Upper lobe of left lung (tissue), 6 donors: ENCODE measurements at places on chromosomes 3 and 15.
A peak's percentile ranks its signal among the peaks of the same experiment; 100 is the strongest.

- DNase-seq, result no peak
Observed at GRCh38 chr3:77620009-77620408, 580.1 kb downstream of the ROBO2 start.

- no peak for DNase-seq
Observed at GRCh38 chr15:63384906-63385305, 3.3 kb upstream of the CA12 start.

GRCh38 chr15:38085931-38086568 is 151.6 kb downstream of the TMCO5A start:
- no peak for DNase-seq

DNA sequence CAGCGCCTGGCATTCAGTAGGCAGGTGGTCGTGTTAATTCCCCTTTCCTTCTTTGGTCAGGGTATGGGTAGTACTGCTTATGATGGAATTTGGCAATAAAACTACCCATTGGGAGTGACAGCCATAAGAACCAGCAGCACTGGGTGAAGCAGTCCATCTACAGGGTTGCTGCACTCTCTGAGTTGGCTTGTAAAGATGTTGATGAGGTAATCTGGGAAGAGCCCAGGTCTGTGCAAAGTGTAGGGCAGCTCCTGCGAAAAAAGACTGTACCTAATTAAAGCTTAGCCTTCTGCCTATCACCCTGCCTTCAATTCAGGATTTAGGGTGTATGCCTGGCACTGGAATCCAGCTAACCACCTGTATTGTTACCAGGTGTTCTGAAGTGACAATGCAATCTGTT is 4.7 kb upstream of the FETUB start:
- no peak for DNase-seq

DNA sequence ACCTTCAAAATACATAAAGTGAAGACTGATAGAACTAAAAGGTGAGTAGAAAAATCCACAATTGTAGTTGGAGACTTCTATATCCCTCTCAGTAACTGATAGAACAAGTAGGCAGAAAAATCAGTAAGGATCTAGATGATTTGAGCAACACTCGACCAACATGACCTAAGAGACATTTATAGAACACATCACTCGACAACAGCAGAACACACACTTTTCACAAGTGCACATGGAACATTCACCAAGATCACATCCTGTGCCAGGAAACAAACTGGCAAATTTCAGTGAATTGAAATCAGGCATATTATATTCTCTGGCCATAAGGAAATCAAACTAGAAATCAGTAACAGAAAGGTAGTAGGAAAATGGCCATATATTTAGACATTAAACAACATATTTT is 37.1 kb downstream of the LYSMD4 start:
- no peak for DNase-seq

DNA sequence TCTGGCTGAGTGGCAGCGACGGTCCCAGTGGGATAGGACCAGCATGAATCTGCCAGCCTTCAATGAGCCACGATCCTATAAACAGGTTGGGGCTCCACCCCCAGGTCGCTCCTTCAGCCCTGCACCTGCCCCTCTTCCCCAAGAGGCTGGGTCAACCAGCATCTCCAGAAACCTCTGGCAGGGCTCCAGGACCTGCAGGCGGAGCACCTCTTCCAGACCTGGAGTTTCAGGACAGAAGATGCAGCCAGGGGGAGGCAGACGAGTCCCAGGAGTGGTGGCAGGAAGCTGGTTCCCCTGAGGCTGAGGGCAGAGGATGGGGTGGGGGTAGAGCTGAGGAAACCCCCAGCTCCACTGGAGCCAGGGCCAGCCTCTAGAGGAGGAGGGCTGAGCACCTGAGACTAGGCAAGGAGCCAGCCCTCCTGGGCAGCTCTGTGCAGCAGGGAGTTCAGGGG is at the start of gene PLA2G4D:
TSS of gene PLA2G4D (minus strand) at position 51 of the 452 bp plus-strand sequence. CDS start 103 bp downstream, outside the sequence.
- DNase-seq, result peak; percentile 24

DNA sequence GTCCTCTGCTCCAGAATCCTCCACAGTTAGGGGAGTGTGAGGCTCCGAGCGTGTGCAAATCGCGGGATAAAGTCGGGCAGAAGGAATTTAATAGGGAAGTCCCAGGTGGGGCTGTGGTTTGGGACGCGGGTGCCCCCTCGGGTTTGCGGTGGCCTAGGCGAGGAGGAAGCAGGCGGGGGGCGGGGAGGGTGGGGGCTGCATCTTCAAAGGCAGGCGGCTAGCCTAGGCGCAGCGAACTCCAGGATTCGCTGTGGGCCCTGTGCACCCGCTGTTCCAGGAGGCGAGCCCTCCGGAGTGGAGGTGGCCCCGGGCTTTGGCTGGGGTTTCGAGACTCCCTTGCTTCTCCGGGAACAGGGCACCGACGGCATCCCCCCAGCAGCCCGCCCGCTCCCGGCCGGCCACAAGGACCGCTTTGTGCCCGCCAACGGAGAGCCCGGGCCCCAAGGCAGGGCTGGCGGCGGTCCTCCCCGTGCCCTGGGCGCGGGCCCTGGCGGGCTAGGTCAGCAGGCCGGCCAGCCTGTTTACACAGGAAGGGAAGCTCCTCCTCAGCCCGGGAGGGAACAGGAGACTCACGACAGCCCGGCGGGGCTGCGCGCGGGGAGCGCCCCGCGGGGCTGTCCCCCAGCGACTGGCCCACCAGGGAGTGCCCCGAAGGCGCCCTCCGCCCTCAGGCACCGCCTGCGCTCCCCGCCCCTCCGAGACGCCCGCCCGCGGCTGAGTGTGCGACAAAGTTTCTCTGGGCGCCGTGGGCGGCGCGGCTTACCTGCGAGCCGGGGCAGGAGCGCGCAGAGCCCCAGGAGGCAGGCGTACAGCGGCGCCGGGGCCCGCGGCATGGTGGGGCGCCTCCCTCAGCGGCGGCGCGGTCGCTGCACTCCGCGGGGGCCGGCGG is 753 bp downstream of the ITGB5 start:
- DNase-seq, result peak; percentile 64

DNA sequence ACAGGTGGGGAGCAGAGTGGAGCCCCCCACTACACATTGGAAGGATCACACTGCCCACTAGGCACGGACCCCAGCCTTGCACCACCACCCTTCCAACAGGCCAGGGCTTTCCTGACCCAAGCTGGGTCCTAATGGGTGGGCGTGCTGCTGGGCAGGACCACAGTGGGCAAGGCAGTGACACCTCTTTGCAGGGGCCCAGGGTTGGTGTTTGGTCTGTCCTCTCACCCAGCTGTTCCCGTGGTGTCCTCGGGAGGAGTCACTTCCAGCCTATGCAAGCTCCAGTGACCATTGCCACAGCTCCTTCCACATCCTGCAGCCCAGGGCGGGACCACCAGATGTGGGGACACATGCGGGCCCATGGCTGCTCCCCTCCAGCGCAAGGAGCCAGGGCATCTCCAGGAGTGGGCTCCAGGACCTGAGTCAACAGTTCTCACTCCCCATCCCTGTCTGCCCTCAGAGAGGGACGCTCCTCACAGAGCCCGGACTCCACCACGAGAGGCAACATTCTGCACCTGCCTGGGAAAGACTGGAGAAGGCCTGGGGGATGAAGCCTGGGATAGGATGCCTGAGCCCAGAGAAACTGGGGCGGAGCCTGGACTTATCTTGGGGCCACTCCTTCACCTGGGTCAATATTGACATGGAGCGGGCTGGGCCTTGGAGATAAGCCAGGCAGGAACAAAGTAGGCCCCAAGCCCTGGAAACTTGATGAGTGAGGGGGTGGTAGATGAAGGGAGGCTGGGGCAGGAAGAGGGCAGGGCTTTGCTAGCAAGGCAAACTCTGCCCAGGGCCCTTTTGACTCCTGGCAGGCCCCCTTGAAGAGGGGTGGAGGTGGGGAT is 3.9 kb upstream of the VILL start:
- DNase-seq, result no peak

DNA sequence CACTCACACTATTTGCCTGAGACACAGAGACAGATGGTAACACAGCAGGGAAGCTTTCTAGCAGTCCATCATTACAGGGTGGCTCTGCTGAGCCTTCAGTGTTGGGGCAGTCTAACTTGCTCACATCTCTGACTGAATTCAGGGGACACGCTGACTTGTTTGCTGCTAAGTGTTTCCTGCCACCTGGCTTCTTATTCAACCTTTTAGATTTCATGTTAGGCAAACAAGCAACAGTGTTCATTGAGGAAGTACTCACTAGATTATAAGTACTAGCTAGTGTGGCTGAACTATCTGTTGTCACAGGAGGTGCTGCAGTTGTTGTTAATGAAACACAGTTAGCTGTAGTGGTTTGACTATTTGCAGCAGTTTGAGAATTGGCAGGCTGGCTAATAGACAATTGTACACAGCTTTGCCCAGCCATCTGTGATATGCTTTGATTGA is 37.3 kb downstream of the USF3 start:
- DNase-seq, result no peak

GRCh38 chr3:70011582-70011981 is 12.0 kb downstream of the SAMMSON start:
- DNase-seq, result no peak

GRCh38 chr3:173865900-173866498 is 468.5 kb downstream of the NLGN1 start:
- no peak for DNase-seq

DNA sequence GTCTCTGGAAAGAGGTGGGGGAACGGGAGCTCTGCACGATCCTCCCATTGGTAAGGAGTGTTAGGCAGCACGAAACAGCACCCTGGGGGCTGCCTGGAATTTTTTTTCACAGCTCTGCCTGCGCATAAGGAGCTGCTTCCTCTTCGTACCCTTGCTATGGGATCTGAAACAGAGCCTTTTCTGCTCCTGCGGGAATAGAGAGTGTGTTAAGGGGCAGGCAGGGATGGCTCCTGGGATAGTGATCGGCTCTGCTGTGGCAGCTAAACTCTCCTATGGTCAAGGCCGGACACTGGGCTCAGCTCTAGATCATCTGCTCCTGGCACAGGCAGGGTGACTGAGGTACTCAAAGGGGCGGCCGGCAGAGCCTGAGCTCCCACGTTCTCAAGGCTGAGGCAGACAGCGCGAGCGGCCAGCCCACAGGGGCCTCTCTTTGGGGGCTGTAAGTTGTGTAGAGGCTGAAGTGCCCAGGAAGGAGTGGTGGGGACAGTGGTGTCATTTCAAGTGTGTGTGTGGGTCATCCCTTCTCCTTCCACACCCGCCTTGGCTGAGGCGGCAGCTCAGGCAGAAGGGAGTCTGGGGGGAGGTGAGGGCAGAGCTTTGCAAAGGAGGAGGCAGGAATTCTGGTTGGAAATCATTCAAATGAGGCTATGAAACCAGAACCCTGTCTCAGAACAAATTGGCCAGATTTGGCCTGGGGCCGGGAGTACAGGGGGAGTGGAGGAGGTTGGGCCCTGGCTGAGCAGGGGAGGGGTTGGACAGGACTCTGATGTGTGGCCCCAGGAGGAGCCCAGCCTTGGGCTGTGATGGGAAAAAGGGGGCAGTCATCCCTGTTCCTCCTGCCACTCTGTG is 31.0 kb downstream of the EPHB3 start:
- DNase-seq, result no peak

DNA sequence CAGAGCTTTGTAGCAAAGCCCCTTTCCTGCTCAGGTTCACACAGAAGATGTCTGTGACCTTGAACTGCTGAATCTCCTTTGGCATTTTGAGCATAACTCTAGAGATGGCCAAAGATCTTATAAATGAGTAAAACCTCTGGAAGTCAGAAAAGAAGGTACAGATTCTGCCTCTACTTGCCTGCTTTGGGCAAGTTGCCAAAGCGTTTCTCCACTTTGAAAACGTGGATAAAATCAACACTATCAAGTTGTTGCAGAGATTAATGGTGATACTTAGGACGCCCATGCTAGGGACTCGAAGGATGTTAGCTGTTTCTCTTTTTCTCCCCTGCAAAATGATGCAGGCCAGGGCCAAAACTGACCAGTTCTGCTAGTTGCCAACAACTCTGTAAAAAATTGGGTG is 68.0 kb upstream of the CMTM7 start:
- DNase-seq, result no peak

DNA sequence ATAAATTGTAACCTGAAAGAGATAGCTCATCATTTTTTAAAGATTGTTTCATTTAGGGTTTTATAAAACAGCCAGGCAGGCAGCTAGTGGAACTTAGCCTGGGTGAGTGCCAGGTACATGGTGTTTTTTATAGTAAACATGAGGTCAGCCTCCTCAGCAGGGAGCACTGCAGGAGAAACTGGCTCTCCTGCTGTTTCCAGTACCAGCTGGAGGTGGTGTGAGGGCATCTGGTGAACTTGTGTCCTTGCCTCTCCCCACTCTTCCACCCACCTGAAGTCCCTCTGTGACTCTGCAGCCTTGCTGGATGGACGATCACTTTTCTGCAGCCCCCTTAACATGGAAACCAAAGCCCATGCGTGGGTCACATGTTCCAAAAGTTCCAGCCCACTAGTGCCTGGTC is 128.4 kb downstream of the FAM174B start:
- DNase-seq, result peak; percentile 39

DNA sequence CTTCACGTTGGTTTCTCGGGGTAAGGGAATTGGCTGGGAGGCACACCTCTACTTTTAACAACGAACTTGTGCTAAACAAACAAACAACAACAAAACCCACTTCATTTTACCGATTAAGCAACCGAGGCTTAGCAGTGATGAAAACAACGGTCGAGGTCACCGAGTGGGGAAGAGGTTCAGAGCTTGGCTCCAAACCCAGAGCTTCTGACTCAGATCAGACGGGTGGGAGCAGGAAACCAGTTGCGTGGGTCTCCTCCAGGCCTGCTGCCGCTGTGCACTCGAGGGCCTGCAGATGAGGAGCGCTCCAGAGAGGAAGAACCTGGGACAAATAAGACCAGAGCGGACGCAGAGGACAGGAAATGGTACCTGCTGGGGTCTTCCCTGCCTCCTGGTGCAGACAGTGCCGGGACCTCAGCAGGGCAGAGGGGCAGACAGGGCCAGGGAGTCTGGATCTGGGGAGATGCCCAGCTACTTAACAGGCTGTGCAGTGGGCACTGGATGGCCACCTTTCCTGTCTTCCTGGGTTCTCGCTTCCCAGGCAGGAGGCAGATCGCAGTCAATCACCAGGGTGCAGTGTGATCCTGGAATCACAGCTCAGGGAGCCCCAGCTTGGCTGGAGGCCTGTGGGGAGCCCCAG is 99.0 kb upstream of the MEF2A start:
- no peak for DNase-seq

DNA sequence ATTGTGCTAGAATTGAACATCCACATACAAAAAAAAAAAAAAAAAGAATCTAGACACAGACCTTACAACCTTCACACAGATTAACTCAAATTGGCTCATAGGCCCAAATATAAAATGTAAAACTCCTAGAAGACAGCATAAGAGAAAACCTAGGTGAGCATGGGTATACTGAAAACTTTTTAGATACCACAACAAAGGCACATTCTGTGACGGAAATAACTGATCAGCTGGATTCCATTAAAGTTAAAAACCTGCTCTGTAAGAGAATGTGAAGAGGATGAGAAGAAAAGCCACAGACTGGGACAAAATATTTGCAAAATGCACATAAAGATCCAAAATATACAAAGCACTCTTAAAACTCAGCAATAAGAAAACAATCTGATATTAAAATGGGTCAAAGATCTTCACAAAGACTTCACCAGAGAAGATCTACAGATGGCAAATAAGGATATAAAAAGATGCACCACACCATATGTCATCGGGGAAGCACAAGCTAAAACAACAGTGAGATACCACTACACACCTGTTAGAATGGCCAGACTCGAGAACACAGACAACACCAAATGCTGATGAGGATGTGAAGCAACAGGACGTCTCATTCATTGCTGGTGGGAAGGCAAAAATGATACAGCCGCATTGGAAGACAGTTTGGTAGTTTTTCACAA is 167.9 kb downstream of the PDE8A start:
- no peak for DNase-seq
